ENCODE measurements at places on chromosomes 16 and 17.
A peak's percentile ranks its signal among the peaks of the same experiment; 100 is the strongest.

- peak; percentile 33 for ATAC-seq
Observed at GRCh38 chr17:50507871-50508572, at the start of gene MYCBPAP. MYCBPAP (plus strand) TSS chr17:50508439; CDS start chr17:50508675, 236 bp downstream.

DNA sequence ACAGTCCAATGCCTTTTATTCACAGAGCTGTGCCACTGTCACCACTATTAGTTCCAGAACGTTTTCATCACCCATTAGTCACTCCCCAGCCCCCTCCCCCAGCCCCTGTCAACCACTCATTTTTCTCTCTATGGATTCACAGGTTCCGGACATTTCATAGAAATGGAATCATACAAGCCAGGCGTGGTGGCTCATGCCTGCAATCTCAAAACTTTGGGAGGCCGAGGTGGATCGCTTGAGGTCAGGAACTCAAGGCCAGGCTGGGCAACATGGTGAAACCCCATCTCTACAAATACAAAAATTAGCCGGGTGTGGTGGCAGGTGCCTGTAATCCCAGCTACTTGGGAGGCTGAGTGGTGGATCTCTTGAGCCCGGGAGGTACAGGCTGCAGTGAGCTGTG, 759 bp upstream of the PAM16 start:
- no peak for ATAC-seq

DNA sequence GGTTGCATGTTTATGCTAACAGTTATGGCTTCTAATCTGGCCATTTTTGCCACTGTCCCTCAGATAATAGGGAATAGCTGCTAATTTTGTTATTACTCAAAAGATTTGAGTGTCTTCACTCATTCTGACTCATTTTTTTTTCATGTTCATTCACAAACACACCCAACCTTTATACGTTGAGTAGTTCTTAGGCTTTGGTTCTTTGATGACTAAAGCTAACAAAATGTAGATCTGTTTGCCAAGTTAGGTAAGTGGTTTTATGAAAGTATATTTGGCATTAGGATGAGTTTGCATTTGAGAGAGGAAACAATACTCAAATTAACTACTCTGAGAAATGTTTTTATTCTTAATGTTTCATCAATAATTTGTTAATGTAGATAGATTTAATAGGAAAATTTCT, 3.6 kb downstream of the MAP2K4 start:
- peak; percentile 61 for ATAC-seq

- no peak for ATAC-seq
Observed at GRCh38 chr16:30621765-30622164, 11.6 kb upstream of the ZNF689 start.

DNA sequence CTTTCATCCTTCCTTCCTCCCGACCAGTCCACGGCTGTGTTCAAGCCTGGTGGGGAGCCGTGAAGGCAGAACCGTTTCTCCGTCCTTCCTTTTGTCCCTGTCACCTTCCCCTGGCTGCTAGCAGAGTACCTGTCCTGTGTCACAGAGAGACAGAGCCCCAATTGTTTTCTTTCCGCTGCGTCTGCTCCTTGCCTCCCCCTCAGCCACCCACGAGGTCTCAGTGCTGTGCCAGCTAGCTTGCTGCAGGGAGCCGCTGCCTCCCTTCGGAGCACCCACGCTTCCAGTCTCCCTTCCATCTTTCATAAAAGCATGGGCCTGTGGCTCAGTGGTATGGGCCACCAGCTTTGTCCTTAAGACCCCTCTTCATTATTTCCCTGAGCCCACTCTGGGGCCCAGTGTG, 62.2 kb downstream of the MPRIP start:
- ATAC-seq: no peak

DNA sequence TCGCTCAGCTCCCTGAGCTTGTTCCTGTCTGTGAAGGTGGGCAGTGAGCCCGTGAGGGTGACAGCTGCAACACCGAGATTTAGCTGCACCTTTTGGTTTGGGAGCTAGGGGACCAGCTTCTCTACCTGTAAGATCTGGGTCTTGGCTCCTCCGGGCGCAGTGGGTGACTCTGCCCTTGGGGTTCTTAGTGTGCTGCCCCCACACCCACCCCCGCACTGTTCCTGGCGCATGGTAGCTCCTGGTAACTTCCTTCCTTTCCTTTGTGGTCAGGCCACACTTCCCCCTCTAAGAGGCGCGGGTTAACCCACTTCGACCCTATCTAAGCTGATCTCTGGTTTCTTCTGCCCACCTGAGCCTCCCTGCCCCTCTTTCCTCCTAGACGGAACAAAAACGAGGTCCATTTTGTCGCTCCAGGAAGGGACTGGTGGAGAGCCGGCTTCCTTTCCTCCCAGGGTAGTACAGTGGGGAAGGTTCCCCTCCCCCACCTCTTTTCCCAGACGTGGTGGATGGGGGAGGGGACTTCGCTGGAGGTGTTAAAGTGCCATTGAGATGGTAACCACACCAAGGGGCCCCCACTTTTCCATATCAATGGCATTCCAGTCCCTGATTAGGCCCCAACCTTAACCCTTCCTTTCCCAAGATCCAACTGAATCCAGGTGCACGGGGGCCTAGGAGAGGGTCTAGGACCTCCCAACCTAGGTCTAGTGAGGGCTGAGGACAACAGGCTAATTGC, 4.6 kb upstream of the CLDN9 start:
- no peak for ATAC-seq

GRCh38 chr17:36752096-36752888, 150.9 kb downstream of the MRM1 start:
- ATAC-seq: peak; percentile 24

- ATAC-seq: peak; percentile 14
Observed at GRCh38 chr17:3688852-3689261, 7.1 kb downstream of the P2RX5 start.

DNA sequence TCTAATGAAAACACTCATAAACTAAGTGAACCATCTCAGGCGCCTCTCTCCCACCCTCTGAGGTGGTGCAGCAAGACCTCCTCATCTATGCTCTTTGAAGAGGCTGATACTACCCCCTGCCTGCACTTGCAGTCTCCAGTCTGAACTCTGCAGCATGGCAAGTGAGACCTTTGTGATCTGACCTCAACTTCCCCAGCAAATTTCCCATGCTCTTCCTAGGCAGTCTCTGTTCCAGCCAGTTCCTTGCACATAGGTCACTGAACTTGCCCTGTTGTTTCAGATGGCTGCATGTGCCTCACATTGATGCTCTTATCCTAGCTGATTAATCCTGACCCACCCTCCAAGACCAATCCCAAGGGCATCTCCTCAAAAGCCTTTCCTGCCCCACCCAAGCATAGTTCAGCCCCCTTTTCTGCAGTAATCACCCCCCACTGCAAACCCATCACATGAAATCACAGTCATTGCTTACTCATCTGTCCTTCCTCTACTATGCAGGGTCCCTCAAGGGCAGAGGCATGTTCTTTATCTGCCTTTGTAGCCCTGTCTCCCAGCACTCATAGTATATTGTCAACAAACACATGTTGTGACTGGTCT, 42.0 kb downstream of the TBX21 start:
- ATAC-seq: no peak

DNA sequence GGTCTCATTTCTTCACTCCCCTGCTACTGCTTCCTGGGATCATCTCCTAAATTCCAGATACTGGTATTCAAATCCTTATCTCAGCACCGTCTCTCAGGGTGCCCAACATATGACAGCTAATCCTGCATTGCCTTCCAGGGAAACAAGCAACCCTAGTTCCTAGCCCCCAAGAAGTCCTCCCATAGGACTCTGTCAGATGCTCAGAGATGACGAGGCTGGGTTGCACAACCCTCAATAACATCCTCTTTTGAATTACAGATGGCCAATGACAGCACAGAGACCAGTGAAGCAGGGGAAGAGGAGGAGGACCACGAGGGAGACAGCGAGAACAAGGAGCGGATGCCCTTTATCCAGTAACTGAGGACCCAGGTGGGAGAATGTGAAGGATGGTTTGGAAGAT, 45.0 kb upstream of the CLEC3A start:
- ATAC-seq: no peak

DNA sequence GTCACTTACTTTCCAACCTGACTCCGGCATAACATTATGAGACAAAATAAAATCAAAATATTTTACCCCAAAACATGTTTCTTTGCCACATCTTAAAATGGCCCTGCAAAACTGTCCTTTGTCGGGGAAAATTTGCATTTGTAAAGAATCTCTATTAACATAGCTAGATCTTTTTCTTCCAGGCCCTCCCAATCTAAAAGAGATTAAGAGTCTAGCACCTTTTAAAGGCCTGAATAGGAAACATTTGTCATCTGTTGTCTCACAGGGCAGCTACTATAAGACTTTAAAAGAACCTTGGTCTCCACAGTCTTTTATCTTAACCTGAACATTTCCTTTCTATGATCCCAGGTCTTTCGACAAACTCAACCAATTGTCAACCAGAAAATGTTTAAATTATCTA, 18.1 kb upstream of the DHRS7B start:
- no peak for ATAC-seq

DNA sequence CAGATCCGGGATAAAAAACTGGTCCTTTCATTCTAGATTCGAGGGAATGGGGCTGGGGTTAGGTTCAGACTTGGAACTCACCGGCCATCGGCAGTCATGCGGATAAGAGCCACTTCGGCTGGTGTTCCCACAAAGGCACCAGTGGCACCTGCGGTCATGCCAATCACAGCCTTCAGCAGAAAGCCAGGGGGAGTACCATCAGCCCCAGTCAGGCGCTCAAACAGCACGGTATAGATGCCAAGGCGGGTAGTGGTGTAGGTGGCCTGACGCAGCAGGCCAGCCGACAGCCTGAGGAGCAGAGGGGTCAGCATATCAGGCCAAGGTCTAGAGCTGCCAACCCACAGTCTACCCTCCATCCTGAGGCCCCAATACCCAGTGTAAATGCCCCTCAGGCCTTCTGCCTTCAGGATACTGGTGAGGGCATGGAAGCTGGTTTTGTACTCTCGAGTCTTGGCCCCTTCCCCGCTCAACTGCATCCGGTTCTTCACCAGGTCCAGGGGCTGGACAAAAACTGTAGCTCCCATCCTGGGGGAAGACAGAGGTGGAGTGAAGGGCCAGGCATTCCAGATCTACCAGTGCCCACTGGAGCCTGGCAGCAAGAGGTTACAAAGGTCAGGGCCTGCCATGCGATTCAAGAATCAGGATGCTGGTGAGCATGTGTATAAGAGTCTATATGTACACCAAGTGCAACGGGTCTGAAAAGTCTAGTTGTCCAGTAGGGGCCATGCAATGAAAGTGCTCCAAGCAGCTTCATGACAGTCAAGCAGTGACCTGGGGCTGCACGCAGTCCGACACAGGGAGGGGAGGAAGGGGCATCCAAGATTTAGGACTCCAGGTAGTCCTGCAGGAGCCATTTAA, 929 bp downstream of the SLC25A11 start:
- ATAC-seq: no peak

- no peak for ATAC-seq
Observed at GRCh38 chr17:43314611-43315011, 80.8 kb upstream of the RNU2-1 start.

- no peak for ATAC-seq
Observed at GRCh38 chr17:49439673-49440571, 25.2 kb upstream of the PHB1 start.

GRCh38 chr17:57684711-57685498, 60.2 kb downstream of the CCDC182 start:
- no peak for ATAC-seq

DNA sequence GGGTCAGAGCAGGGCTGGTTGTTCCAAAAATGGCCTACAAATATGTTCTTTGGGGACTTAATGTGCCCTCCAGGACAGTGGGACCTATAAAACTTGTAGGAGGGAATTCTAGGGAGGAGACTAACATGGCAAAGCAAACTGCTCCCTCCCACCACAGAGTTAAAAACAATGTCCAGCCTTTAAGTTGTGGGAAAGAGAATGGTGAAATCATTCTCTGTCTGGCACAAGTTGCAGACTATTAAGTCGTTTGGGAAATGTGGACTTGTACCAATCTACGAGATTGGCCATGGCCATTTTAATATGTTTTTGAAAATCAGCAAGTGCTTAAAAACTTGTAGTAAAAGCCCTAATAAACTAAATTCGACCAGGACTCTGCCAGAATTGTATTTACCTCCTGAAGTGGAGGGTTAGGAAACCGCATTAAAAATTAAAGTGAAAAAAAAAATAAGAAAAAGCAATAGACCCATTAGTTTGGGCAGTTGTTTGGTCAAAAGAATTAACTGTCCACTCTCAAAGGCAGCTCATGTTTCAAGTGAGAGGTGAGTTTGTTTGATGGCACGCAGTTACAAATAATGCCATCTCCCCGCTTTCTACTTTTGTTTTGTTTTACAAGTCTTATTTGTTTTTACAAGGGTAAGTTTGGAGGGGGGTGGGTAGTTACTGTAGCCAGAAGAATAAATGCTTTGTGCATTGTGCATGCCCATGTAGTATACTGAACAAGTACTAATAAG, 32.4 kb downstream of the ANKFN1 start:
- ATAC-seq: no peak

GRCh38 chr16:83914091-83914710, 15.3 kb downstream of the MLYCD start:
- ATAC-seq: no peak

- ATAC-seq: peak; percentile 78
Observed at GRCh38 chr16:48366165-48367093, 18.8 kb downstream of the SIAH1 start.

DNA sequence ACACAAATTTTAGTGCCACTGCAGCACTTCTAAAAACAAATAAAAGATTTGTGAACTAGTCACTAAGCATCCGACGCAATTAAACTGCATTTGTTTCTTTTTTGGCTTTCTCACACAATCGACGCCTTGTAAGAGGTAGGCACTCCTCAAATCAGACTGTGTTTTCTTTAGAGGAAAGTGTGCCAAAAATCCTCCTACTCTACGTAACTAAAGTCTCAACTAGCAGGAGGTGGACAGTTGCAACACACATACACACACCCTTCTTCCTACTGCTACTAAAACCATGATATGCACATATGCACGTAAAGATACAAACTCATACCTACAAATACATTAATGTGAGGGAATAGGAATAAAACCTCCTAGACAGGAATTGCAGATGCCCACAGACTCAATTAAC, 844.7 kb upstream of the SOX9 start:
- ATAC-seq: no peak

DNA sequence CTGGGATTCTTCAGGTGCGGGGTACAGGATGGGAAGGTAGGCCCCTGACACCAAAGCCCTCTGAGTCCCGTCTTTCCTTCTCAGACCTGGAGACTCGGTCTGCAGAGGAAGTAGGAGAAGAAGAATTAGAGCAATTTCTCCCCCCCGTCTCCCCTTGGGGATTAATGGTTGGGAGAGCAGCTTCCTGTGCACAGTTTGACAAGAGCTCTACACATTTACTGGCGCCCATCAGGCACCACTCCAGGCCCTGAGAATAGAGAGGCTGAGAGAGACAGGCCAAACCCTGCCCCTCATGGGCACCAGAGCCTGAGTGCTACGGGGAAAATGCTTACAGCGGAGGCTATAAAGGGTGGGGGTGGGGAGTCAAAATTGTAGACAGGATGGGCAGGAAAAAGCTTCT, 3.5 kb upstream of the C16orf74 start:
- no peak for ATAC-seq
